ENCODE measurements at places on chromosomes 13 and 19. TPM values are rescaled to one million over a fixed set of nuclear protein-coding genes. Genes with fewer than 3 reads are reported as not detected.

VMAC gene
- 3.2 TPM for total RNA-seq

DNA sequence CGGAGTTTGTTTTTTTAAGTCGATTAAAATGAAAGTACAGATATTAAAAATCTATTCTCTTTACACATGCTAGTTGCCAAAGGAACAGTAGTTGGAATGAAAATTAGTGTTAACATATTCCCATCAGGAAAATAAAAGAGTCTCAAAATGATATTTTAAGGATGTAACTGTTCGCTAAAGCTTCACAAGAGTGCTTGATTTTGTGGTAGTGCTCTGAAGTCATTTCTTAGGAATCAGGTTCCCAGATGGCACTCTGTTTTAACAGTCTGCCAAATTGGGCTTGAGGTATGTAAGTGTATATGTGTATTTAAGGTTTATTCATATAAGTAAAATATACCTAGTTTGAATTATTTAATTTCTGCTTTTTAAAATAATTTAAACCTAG lies 128.8 kb downstream of the LMO7 start:
- DNase-seq, result no peak

DNA sequence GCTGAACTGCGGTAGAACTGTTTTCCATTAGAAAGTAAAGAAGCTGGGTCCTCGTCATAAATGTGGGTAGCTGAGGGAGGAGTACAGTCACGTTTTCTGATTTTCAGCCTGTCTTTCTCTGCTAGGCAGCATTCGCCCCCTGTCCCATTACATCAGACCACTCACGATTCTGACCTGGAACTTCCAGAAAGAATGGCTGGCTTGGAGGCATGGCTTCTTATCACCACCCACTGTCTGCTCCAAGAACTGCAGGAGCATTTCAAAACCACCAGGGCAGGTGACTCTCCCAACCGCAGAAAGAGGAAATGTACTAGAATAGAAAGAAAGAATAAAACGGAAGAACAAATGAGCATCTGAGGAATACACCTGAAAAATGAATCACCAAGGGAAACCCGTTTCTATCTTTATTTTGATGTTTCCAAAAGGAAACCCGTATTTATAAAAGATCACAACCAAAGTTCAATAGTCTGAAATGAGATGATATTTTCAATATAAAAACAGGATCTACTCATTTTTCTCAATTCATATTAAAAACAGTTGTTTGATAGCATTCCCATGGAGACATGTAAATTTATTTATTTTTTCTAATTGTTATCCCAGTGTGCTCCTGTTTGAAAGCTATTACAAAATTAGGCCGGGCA lies 22.1 kb upstream of the POMP start:
- DNase-seq, result no peak

KCNK6 gene
- total RNA-seq, result 13.5 TPM

DNA sequence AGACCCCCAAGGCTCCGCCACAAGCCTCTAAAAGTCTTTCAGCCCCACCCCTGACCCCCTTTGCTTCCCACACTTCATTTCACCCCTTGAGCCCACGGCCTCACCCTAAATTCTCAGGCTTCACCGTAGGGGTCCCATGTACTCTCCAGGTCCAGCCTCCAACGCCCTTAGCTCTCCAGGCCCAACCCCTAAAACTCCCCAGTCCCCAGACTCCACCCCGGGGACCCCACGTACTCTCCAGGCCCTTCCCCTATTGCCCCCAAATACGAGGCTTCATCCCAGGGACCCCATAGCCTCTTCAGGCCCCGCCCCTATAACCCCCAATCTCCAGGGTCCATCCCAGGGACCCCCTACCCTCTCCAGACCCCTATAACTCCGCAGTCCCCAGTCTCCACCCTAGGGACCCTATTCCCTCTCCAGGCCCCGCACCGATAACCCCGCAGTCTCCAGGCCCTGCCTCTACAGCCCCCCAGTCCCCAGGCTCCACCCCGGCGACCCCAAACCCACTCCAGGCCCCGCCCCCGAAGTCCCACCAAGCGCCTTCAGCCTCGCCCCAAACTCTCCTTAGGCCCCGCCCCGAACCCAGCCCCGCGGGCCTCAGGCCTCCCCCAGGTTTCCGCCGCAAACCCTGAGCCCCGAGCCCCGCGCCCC lies 619 bp downstream of the MED16 start:
- no peak for DNase-seq

ASPDH gene
- total RNA-seq, result not detected

DNA sequence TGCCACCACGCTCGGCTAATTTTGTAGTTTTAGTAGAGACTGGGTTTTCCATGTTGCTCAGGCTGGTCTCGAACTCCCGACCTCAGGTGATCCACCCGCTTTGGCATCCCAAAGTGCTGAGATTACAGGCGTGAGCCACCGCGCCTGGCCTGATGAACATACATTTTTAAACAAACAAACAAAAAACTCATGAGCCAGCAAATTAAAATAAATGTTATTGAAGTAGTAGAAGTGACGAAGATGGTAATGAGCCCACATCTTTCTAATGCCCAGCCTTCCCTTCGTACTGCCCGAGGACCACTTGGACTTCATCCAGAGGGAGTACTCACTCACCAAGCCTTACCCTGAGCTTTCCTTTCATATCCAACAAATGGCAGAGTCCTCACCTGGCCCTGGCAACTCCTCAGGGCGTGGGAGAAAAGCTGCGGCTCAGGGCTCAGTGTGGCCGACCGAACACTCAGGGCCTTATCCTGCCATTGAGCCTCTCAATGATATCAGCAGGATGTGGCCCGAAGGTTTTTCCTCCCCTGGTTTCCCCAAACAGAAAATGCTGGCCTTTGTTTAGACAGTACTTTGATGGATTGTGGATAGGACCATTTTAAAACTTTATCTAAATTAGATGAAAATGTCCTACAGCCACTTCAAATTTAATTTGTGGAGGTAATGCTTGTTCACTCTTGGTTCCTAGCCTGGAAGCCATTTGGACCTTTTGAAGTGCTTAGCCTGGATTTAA lies 22.8 kb upstream of the ABCC4 start:
- no peak for DNase-seq

- no peak for DNase-seq
These were observed 94.0 kb upstream of the PEG3 start for GRCh38 chr19:56934438-56935090.

PTBP1 gene
- total RNA-seq, result 331 TPM

FFAR1 gene
- total RNA-seq, result not detected

DNA sequence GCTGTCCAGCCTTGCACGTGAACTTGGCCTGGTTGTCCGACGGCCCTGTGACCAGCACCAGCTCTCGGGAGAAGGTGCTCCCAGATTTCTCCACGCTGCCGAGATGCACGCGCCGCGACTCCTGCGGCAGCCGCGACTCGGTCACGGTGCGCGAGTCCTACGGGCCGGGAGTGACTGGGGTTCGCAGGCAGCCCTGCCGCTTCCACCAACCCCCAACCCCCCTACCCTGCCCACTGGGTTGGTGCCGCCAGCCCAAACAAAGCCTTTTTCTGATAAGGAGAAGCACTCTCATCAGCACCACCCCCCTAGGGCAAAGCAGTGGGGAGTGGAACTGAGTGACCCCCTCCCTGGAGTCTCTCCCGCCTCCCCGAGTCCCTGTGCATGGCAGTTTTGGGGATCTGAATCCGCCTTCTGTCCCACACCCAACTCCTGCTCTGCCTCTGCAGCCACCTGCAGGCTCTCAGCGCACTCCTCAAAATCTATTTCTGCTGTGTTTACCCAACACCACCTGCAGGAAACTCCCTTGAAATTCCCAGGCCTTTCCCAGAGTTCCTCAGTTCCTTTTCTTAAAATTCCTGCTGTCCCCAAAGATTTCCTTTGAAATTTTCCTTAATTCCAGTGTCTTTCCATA lies 6.2 kb downstream of the NPHS1 start:
- no peak for DNase-seq

ZNF587 gene
- total RNA-seq, result 30.7 TPM

- no peak for DNase-seq
These were observed at the start of gene FSD1 for GRCh38 chr19:4304538-4305256. Gene FSD1, plus strand, starts transcription at chr19:4304598. Its CDS starts 149 bp downstream, at chr19:4304747.

GRCh38 chr13:62176051-62176450 lies 760.4 kb upstream of the PCDH20 start:
- no peak for DNase-seq

- no peak for DNase-seq
These were observed 3.4 kb downstream of the TCF3 start for GRCh38 chr19:1648920-1649541.

DNA sequence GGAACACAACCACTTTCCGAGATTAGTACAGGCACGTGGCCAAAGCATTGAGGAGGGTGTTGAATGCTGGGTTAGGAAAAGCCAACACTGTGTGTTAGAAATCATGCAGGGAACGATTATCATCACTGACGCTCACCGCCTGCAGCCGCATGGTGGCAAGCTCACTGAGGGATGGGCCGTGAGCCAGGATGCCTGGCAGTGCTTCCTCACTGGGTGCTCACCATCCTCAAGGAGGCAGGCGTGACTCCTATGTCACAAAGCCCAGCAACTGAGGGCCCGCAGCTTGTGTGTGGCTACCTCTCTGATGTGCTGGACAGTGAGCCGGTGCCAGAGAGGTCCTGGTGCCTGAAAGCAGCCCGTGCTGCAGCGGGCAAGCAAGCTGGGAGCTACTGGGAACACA lies 30.4 kb upstream of the TIMM44 start:
- DNase-seq, result no peak

- no peak for DNase-seq
These were observed 9.7 kb upstream of the LENG8 start for GRCh38 chr19:54439174-54439851.

GRCh38 chr13:110826861-110827672 lies 87.8 kb downstream of the ANKRD10 start:
- DNase-seq, result no peak

DNA sequence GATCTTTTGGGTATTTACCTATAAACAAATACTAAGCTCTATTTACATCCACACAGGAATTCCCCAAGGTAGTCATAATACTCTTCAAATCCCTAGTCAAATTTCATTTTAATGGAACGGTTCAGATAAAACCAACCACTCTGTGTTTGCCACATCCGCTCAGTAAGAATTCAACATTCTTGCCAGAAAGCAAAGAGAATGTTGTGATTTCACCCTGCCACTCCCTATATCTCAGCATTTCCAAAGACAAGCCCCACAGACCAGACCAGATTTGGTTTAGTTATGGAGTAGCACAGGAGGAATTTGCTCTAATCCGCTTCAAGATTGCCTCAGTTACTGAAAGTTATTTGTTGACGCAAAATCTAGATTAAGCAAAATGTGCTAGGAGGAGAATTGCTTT lies 105.6 kb upstream of the SERP2 start:
- DNase-seq, result no peak

DNA sequence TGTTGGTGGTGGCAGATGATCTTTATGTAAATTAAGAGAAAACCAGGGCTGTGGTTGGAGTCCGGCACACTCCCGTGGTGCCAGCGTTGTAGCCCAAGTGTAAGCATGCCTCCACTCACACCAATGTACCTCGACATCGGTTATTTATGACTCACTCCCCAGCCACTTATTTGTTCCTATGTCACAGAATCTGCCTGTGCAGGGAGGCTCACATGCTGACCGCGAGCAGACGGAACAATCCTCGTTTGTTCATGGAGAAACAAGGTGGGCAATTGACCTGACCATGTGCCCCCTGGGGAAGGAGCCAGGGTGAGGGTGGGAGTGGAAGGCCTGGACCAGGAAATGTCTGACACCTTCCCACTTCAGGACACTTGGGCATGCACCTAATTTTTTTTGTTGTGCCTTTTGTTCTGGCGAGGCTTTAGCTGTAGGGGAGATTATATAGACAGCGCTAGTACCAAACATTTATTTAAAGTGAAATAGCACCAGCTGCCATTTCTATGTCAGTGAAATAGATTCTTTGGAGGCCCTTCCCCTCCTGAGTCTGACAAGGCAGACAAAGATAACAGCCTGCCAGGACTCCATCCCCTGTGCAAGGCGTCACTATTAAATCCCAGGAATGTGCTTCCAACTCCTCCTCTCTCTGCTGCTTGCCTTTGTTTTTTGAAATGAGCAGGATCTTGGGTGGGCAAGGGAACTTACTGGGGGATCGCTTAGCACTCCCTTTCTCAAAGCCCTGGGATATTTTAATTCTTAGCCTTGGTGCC lies 394.2 kb downstream of the FGF9 start:
- no peak for DNase-seq

KLK11 gene
- total RNA-seq, result not detected

KCTD12 gene
- total RNA-seq, result 167 TPM

DNA sequence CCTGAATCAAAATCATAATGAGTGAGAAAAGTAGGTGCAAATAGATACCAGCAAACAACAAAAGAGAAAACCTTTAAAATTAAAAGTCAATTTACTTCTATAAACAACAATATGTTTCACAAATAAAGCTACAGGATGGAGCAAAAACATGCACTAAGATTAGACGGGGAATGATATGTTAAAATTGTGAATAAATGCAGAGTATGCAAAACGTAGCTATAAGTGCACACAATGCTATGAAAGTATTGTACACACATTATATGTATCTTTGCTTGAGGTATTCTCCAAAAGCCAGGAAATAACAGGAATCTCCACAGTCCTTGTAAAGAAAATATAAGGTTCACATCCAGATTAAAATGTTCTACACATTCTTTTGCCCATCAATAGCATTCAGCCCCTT lies 523.9 kb downstream of the EFNB2 start:
- DNase-seq, result no peak

FGF22 gene
- total RNA-seq, result 0.35 TPM

DNA sequence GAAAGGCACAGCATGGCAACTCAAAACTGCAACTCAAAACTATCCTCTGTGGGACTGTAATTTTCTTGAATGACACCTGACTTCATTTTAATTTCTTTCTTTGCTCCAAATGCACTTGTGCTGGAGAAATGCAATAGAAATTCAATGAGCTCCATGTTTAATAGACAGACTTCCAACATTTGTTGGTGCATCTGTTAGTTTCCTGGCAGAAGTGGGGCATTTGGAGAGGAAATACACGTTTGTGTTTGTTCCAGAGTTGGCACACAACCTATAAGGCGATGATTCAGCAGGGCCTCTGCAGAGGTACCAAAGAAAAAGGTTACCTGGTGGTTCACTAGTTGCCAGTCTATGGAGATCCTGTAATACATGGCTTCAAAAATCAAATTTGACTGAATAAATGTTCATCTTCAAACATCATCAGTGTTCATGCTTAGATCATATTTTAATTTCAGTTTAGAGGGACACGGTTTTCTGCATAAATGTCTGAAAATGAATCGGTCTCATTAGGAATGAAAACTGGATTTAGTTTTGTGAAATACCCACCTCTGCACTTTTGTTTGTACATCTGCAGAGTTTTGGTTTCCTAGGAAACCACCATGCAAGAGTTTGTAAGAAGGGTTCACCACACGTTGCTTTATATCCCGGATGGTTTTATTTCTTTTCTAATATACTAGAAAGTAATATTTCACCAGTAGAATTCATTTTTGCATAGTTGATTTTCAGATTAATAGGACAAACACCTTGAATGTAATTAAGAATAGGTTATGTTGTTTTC lies 21.8 kb upstream of the OBI1 start:
- DNase-seq, result no peak

- no peak for DNase-seq
These were observed 28.1 kb upstream of the SIAH3 start for GRCh38 chr13:45879666-45880065.

ZNF587B gene
- 17.7 TPM for total RNA-seq

PSG1 gene
- total RNA-seq, result 2.0 TPM

- no peak for DNase-seq
These were observed 2.9 kb downstream of the ABCC4 start for GRCh38 chr13:95298169-95298965.

All from glomerular endothelial cell (primary cell).